ENCODE measurements at places on chromosomes 7 and 10.

DNA sequence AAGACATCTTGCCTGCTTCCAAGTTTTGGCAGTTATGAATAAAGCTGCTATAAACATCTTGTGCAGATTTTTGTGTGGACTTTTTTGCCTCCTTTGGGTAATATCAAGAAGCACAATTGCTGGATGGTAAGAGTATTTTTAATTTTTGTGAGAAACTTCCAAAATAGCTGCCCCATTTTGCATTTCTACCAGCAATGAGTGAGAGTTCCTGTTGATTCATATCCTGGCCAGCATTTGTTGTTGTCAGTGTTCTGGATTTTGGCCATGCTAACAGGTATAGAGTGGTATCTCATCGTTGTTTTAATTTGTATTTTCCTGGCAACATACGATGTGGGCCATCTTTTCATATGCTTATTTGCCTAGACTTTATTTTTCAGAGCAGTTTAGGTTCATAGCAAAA is 53.9 kb downstream of the BTAF1 start:
- no peak for DNase-seq

- no peak for DNase-seq
These were observed 171.9 kb downstream of the HDAC9 start for GRCh38 chr7:18667466-18667865.

- no peak for DNase-seq
These were observed 28.9 kb upstream of the TMEM72 start for GRCh38 chr10:44882166-44882720.

DNA sequence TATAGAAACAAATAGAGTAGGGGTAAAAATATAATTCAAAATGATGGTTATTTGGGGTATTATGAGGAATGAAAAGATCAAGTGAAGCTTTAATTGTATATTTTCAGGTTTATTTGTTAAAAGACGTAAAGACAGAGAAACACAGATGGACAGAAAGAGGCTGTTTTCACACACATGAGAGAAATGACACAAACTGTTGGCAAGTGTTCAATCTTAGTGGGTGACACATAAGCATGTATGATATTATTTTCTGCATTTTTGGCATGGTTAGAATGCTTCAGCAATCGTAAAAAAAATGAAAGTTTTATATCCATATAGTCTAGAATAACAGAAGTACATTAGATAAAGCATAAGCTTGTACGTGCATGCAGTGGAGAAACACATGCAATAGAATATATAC is 464.4 kb upstream of the AKR1E2 start:
- DNase-seq: no peak

GRCh38 chr10:96565774-96566173 is 21.0 kb downstream of the TM9SF3 start:
- no peak for DNase-seq
